NCI-H82 (cell line): ENCODE measurements at places on chromosomes 7 and 10.

DNA sequence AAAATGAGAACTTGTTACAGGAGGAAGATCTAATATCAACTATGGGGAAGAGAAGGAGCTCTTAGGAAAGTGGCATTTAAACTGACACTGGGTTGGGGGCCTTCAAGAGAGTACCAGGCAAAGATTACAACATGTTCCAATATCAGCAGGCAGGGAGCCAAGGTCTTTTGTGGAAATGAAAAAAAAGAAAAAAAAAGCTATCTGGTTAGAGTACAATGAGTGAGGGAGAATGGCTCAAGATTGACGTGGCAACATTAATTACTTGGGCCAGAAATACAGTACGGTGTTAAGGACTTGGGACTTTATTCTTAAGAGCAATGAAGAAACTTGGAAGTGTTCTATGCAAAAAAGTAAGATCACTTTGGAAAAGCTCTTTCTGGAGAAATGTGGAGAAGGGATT is 132.3 kb upstream of the CDK1 start:
- DNase-seq = no peak

DNA sequence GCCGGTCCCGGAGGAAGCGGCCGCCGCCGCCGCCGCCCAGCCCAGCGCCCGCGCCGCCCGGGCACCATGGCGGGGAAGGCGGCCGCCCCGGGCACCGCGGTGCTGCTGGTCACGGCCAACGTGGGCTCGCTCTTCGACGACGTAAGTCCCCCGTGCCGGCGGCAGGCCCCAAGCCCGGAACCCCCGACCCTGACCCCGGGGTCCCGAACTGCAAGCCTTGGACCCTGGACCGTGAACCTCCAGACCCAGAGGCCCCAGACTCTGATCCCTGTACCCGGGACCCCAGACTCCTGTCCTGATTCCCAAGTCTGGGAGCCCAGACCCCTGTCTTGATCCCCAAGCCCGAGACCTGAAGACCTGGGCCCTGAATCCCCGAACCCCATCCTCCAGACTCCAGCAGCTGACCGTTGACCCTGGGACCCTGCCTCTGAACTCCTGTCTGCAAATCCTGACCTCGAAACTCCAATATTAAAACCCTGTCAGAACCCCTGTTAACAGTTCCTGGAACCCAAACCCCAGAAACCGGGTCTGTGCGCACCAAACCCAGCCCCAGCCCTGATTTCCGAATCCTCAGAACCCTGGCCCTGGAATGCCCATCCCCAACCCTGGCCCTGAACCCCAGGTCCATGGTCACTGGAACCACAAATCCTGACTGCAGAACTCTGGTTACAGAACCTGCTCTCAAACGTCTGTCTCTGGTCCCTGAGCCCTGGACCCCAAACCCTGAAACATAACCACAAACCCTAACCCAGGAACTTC is 623 bp downstream of the INPP5A start:
- DNase-seq = no peak

DNA sequence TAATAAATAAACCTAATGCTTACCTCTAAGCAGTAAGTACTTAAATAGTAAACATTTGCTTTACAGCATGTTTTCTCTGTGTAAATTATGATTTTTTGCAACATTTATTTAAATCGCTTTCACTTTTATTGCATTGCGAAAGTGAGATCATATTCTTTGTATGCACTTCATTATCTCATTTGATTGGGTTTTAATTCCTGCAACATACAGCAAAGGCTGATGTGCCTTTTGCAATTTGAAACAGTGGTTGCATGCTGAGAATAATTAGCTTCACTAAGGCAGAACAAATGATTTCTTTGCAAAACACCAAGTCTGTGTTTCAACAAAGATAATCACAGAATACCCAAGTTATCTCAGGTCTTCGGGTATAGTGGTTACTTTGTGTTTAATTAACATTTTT is 16.3 kb upstream of the THSD7A start:
- DNase-seq = no peak

GRCh38 chr7:131524703-131525102 is 31.7 kb downstream of the PODXL start:
- no peak for DNase-seq
